Activated effector memory CD4-positive, alpha-beta T cell treated with Interleukin-2 at 50 U/mL for 16 hours (primary cell): ENCODE measurements at places on chromosomes 6 and 20.

GRCh38 chr20:62717933-62718332 is 9.3 kb downstream of the NTSR1 start:
- no peak for DNase-seq

- no peak for DNase-seq
Measured at GRCh38 chr6:26394289-26394688, 7.8 kb upstream of the BTN3A1 start.

DNA sequence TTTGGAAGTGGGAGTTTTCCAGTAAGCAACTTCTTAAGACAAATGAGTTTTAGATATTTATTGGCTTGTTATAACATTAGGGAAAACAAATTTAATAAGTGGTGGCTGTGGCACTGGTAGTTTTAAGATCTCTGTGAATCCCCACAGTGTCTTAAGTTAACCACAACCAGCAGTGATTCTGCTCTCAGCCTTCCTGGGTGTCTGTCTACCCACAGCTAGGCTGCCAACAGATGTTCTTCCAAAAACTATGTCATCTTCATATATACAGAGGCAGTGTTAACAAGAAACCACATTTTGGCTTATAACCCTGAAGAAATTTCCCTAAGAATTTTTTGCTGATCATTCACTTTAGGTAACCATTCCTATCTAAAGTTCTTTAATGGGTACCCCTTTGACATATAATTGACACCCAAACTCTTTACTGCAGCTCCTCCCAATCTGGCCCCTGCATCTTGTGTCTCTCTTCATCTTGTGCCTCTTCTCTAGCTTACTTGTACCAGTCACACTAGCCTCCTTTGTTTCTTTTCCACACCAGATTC is 52.7 kb downstream of the TOP1 start:
- no peak for DNase-seq

GRCh38 chr20:18011951-18012645 is 43.3 kb downstream of the MGME1 start:
- no peak for DNase-seq

- DNase-seq = no peak
Measured at GRCh38 chr20:33522256-33522820, 32.4 kb downstream of the CBFA2T2 start.
